ENCODE measurements at places on chromosomes 13 and 19.

GRCh38 chr13:29520671-29521070 is 74.8 kb downstream of the SLC7A1 start:
- DNase-seq = no peak

- DNase-seq = no peak
Measured at GRCh38 chr19:48419158-48419920, 25.9 kb downstream of the GRIN2D start.

DNA sequence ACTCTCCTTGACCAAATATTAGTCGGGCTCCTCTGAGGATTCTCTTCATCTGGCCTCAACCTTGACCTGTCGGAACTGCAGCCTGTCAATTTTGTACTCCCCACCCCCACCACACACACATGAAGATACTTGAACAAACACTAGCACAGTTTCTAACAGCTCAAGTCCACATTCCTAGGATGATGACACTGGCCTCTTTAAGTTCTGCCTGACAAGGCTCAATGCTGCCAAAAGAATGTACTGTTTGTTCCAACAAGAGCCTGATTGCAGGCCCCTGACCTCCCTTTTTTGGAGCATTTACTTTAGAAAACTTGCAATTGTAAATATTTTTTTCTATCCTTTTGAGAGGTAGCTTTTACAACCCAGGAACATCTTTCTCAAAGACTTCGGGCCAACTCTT is 169.2 kb upstream of the IRS2 start:
- no peak for DNase-seq

DNA sequence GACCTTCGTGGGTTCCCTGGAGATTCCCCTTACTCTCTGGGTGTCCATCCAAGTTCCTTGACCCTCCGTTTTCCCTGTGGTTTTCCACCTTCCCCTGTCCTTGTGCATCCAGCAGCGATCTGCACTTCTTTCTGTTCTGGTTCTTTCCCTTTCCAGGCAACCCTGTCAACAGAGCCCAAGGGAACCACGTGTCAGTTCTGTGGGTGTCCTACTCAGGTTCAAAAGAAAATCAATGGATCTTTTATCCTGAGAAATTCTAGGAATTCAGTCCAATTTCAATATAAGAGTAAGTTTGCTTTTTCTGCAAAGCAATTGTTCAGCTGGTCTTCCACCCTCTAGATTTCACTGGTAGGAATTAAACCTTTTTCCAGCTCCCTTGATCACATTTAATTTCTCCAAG is 1394.8 kb upstream of the SLC10A2 start:
- no peak for DNase-seq

- no peak for DNase-seq
Measured at GRCh38 chr13:113616991-113617749, 32.6 kb downstream of the TFDP1 start.

DNA sequence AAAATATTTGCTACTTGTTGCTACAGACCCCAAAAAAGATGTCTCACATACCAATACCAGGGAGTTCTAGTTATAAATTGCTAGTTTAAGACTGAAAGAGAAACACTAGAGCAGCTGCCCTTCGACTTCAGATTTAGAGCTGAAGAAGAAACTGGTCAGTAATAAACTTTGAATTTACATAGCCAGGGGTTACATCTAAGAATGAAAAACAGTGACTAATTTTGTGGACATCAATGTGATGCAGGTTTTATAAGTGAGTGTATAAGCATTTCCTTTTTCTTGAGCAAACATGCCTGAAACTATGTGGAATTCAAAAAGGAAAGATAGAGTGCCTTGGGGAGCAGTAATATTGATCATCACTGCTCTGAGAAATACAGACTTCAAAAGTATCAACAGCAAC is 724.9 kb upstream of the MIR17HG start:
- DNase-seq = no peak

DNA sequence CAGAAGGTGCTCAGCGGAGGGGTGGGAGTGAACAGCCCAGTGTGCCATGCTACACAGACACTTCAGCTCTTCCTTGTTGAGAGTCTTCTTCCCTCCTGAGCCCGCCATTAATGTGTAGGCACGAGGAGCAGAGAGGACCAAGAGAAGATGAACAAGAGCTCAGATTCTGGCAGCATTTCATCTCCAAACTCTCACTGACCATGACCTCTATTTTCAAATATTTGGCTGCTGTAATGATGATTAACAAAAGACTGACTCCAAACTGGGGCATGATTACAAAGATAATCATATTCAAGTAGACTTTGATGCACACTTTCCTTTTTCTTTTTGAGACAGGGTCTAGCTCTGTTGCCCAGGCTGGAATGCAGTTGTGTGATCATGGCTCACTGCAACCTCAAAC is 236.5 kb downstream of the DCLK1 start:
- DNase-seq = no peak

DNA sequence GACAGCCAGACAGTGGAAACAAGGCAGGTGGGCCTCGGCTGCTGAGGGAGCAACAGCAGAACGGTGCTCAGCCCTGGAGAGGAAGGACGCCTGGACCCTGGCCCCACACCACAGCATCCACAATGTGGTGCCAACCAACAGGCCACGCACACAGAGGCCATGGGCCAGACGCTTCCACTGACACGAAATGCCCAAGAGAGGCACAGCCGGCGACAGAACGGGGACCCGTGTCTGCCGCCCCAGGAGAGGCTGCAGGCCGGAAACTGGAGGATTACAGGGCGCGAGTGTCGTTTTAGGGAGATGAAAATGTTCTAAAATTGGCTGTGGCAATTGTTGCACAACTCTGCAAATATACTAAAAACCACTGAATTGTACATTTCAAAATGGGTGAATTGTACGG is 69.7 kb downstream of the RASA3 start:
- no peak for DNase-seq

DNA sequence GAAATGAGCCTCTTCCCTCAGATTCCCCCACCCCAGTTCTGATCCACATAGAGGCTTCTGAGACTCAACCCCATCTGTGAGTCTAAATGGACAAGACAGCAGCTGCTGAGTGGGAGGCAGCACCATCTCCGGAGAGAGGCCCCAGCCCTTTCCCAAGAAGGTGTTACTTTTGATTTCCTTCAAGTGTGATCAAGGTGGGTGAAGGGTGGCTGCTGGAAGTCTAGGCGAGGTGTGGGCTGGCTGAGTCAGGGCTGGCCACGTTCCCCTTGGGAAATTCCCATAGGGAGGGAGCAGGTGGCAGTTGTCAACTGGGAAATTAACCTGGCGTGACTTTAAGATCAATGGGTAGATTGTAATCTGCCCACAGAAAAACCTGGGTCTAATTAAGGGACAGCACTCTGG is 148.0 kb downstream of the FOXO1 start:
- DNase-seq = peak; percentile 42

DNA sequence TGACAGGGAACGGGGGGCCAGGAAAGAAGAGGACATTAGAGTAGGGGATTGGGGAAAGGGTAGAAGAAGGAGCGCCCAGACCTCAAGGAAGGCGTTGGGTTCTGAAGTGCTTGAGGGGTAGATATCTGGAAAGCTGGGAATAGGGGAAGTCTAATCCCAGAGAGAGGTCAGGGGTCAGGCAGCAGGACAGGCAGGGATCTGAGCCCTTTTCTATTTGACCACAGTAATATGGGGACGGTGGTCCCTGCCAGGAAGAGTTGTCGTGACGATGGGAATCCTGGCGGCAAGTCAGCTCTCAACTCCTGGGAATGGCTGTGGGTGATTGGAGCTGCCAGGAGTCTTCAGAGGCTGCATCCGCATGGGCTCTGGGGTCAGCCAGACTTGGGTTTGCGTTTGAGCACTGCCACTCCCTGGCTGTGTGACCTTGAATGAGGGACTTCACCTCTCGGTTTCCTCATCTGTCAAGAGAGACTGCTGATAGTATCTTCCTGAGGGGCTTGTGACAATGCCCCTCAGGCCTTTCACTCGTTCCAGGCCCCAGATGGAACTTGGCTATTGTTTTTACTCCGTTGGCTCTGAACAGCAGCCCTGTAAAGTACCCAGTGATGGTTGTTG is 1.3 kb downstream of the AP2A1 start:
- DNase-seq = no peak
